Mammary epithelial cell (primary cell): ENCODE measurements at places on chromosomes 2 and 18.
A peak's percentile ranks its signal among the peaks of the same experiment; 100 is the strongest.

DNA sequence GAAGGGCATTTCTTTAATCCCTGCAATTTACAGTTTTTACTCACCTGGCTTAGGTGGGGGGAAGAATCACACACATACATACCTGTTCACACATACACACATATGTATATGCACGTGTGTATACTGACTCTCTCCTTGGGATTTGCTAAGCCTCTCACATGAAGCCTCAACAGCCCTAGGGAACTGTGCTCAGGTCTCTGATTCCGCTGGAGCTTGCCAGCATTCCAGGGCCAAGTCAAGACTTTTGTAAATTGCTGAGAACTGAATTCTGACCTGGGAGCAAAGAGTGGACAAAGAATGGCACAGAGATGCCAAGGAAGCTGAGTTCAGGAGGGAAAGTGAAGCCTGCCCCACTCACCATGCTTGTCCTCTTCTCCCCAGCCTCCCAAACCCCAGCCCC is 177.3 kb downstream of the TMEM247 start:
- DNase-seq = no peak

DNA sequence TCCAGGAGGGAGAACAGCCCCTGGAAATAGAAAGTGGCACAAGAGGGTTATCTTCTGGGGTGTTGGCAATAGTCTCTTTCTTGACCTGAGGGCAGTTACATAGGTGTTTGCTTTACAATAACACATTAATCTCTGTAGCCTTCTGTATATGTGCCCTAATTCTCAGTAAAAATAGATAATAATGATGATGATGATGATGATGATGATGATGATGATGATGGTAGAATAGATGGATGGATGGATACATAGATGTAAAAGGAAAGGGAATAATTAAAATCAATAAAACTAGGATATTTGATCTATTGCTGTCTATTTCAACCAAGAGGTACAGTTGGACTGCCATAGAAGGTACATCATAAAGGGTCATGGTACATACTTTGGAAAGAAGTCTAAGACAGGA is 177.7 kb upstream of the VWC2L start:
- DNase-seq = no peak

- no peak for DNase-seq
These were observed 28.7 kb upstream of the MFSD6 start for GRCh38 chr2:190379249-190379964.

GRCh38 chr2:239132786-239133185 is 268.0 kb downstream of the HDAC4 start:
- no peak for DNase-seq

DNA sequence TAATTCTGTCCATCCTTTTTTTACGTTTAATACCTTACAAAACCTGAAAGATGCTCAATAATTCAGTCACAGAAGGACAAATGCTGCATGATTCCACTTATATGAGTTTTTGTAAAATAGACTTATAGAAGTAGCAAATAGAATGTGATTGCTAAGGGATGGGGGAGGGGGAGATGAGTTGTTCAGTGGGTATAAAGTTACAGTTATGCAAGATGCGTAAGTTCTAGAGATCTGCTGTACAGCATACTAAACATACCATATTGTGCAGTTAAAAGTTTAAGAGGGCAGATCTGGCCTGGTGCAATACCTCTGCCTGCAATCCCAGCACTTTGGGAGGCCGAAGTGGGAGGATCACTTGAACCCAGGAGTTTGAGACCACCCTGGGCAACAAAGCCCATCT is 78.8 kb downstream of the TET3 start:
- no peak for DNase-seq

GRCh38 chr2:97730245-97730644 is 16.9 kb downstream of the ZAP70 start:
- peak; percentile 96 for DNase-seq

DNA sequence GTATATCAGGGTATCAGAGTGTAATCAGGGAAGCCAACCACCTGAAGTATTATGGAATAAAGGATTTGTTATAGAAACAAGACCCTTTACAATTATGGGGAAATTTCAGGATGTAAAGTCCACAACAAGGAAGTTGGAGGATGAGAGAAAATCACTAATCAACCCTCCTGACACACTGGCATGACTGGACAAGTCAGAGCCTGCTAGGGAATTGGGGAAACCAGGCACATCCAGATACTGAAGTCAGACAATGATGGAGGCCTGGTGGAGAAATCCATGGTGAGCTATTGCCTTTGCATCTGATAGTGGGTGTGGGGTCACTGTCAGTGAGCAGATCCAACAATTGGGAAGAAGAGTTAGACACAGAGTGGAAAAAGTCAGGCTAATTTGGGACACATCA is 158.8 kb upstream of the FBXO11 start:
- peak; percentile 60 for DNase-seq

- no peak for DNase-seq
These were observed 145.8 kb downstream of the ACOXL start for GRCh38 chr2:110878150-110878549.

GRCh38 chr2:104577143-104577542 is 276.8 kb upstream of the POU3F3 start:
- DNase-seq = no peak

DNA sequence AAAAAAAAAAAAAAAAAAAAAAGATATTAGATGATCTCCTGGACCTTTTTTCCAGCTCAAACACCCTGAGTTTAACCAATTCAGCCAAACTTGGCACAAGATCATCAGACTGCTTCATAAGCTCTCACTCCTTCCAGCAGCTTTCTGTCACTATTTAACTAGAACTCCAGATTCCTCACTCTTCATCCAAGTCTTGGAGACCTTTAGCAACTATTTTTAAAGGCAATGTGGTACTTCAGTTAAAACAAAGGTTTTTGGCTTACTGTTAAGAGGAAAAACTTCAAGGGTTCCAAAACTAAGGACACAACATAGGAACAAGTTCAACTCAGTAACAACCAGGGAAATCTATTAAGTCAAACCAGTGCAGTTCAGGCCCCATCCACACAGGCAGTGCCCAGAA is 23.2 kb downstream of the LAMA1 start:
- DNase-seq = no peak

GRCh38 chr2:157501026-157501425 is 57.1 kb upstream of the CYTIP start:
- DNase-seq = no peak

GRCh38 chr2:43273529-43273928 is 47.1 kb upstream of the ZFP36L2 start:
- DNase-seq = no peak

GRCh38 chr2:20637147-20637546 is 13.8 kb downstream of the HS1BP3 start:
- no peak for DNase-seq

GRCh38 chr2:62727876-62728566 is 22.5 kb downstream of the EHBP1 start:
- no peak for DNase-seq

GRCh38 chr18:21105936-21106335 is 5.7 kb downstream of the ROCK1 start:
- no peak for DNase-seq

DNA sequence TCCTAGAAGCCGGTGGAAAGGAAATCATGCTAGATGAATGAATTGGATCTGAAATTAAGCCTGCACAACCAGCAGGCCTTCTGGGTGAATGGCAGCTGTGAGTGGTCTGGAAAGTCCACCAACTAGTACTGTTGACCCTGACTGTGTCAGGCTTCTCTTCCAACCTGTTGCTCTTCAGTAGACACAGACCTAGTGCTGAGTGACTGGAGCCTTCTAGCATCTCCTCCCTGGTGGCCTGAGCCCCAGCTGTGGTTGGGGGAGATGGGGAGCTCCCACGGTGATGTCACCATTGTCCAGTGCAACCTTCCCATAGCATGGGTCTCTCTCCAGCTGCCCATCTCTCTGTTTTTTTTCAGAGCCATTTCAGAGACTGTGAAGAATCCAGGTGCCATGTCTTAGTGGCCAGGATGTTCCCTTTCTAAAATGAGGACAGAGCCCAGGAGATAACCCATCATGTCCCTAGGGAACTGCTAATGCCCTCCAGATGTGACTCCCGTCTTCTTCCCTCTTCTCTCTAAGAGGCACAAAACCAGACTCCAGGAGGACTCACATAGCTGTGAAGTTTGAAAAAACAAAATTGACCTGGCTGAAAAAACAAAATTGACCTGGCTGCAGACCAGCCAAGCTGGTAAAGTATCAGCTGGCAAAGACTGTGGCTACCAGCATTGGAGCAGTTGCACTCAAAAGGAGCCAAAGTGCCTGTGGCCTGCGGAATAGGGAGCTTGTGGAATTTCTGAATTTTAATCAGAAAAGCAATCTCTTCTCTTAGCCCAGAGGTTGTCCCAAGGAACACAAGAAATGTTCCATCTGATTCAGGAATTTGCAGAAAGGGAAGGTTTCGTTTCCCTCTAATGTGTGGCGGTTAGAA is 67.4 kb upstream of the RPL31 start:
- no peak for DNase-seq

GRCh38 chr2:64675860-64676259 is 22.1 kb upstream of the SERTAD2 start:
- DNase-seq = peak; percentile 80

GRCh38 chr18:61572084-61572655 is 238.9 kb downstream of the CDH20 start:
- no peak for DNase-seq

- no peak for DNase-seq
These were observed 107.5 kb upstream of the SPATS2L start for GRCh38 chr2:200199005-200199404.

GRCh38 chr2:240816584-240817495 is 3.2 kb downstream of the KIF1A start:
- no peak for DNase-seq

DNA sequence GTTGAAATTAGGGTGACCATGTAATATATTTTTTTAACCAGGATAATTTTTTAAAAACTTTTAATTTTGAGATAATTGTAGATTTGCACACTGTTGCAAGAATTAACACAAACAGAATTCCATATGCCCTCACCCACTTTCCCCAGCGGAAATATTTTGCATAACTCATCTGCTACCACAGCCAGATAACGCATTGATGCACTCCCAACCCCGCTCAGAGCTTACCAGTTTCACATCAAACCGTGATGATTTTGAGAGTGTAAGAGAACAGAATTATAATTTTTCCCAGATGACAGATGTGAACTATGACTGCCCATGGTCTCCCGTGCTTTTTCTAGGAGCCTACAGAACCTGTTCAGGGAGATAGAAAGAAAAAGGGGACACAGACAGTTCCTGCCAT is 35.2 kb upstream of the LDLRAD4 start:
- DNase-seq = no peak

- peak; percentile 84 for DNase-seq
These were observed 29.7 kb downstream of the C2orf42 start for GRCh38 chr2:70161069-70161534.

DNA sequence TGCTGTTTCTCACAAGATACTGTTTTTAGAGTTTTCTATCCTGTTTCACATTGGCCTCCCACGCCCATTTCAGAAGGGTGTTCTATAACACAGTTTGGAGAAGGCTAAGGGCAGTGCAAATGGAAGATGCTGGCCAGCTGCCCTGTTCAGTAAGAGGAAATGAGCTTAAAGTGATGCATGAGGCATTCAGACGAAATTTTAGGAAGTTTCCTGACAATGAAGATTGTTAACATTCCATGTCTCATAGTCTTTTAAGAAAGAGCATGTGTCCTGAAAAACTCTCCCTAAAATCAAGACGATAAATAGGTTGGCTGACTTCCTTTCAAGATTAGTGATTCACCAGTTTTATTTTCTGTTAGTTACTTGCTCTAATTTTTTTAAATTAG is 484.2 kb upstream of the NRP2 start:
- no peak for DNase-seq

DNA sequence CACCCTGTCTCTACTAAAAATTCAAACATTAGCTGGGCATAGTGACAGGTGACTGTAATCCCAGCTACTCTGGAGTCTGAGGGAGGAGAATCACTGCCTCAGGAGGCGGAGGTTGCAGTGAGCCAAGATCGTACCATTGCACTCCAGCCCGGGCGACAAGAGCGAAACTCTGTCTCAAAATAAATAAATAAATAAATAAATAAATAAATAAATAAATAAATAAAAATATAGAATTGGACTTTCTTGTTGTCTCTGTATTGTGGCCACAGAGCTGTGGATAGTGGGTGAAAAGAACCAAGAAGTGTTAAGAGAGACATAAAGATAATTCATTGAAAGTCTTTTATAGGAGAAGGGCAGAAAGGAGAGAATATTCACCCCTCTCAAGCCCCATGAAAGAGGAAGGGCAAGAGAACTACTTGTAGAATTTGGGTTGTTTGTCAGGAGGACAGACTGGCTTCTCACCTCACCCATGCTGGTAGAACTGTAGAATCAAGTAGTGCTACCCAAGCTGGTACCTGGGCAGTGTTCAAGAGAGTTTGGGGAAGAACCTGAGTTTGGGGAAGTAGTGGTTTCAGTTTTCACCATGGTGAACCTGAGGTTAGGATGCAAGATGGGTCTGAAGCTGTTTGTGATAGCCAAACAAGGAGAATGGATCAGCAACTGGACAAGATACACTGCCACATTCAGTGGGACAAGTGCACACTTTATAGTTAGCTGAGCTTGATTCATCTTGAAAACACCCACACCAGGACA is 256.5 kb downstream of the CD226 start:
- DNase-seq = no peak

DNA sequence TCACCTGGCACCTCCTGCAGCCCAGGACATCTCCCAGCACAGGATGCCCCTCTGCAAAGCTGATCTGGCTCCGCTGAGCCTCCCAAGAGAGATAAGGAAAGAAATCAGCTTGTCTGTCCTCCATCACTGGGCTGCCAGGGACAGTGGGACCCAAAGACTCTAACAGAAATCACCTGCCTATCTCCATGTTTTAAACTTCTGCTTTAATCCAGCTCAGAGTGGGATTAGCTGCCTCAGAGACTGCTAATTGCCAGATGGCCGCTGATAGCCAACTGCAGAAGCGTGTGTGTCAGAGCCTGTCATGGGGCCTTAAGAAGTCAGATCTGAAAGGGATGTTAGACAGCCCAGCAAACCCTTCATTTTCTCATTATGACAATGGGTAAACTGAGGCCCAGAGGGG is 389.4 kb upstream of the KLHL29 start:
- DNase-seq = no peak
